ENCODE measurements at places on chromosomes 1 and 21. TPM values are rescaled to one million over a fixed set of nuclear protein-coding genes. Genes with fewer than 3 reads are reported as not detected.

Gene MYOG
- 32.3 TPM for total RNA-seq

Gene PHTF1
- 22.7 TPM for total RNA-seq

Gene FNDC5
- 55.6 TPM for total RNA-seq

Gene IGSF9
- total RNA-seq, result 5.8 TPM

Gene ATG4C
- total RNA-seq, result 9.2 TPM

Gene WNT3A
- total RNA-seq, result 0.06 TPM

Gene TSNAX
- total RNA-seq, result 42.1 TPM

Gene ACADM
- total RNA-seq, result 66.5 TPM

Gene RYR2
- 1.9 TPM for total RNA-seq

Gene CYP4B1
- 4.8 TPM for total RNA-seq

Gene DCLRE1B
- 5.0 TPM for total RNA-seq

Gene PIK3C2B
- total RNA-seq, result 40.3 TPM

Gene GPBP1L1
- 111 TPM for total RNA-seq

Gene PGBD5
- total RNA-seq, result 5.3 TPM

Gene HORMAD1
- total RNA-seq, result not detected

Gene H3-3A
- 550 TPM for total RNA-seq

Gene DCDC2B
- total RNA-seq, result not detected

Gene NCMAP
- total RNA-seq, result 0.47 TPM

Gene BSND
- 3.7 TPM for total RNA-seq

Gene SAMSN1
- total RNA-seq, result 6.2 TPM

Gene ERICH3
- total RNA-seq, result 0.12 TPM

Gene DMBX1
- total RNA-seq, result not detected

Gene LCE3D
- total RNA-seq, result not detected

Gene C8B
- total RNA-seq, result not detected

Gene FCRL4
- not detected for total RNA-seq

Gene C4BPA
- total RNA-seq, result 0.76 TPM

Gene PATJ
- 67.6 TPM for total RNA-seq

Gene GNG12
- total RNA-seq, result 81.9 TPM

Gene SPATA45
- total RNA-seq, result 0.47 TPM

Gene LMX1A
- total RNA-seq, result 0.12 TPM

Gene ST6GALNAC3
- 49.0 TPM for total RNA-seq

Gene KRTAP21-2
- not detected for total RNA-seq

Gene PDE4DIP
- 370 TPM for total RNA-seq

Gene TCHH
- total RNA-seq, result 0.06 TPM

Gene LIN28A
- not detected for total RNA-seq

Gene FAM229A
- total RNA-seq, result 4.5 TPM

Gene KCNN3
- total RNA-seq, result 5.3 TPM

Gene CLDN17
- not detected for total RNA-seq

Gene RUNX1
- total RNA-seq, result 16.4 TPM

Gene EDARADD
- 4.6 TPM for total RNA-seq

Gene MORN1
- 20.8 TPM for total RNA-seq

Gene POMGNT1
- total RNA-seq, result 48.1 TPM

Gene SELP
- 6.8 TPM for total RNA-seq

Gene DIO1
- total RNA-seq, result 8.6 TPM

Gene GUCA2A
- not detected for total RNA-seq

Gene FMN2
- total RNA-seq, result 2.9 TPM

Gene PGLYRP3
- total RNA-seq, result not detected

Gene NR0B2
- 16.1 TPM for total RNA-seq

Gene KIF26B
- 81.2 TPM for total RNA-seq

Gene HMCN1
- total RNA-seq, result 45.3 TPM

Gene PRR9
- total RNA-seq, result not detected

Gene GJB3
- 0.35 TPM for total RNA-seq

Gene GJA9
- total RNA-seq, result not detected

Gene C1QB
- total RNA-seq, result 41.5 TPM

Gene SPRTN
- 11.7 TPM for total RNA-seq

Gene ADAMTSL4
- total RNA-seq, result 28.2 TPM

Gene CCDC181
- 1.5 TPM for total RNA-seq
